ENCODE measurements at places on chromosomes 1 and 21.

- DNase-seq, result no peak
Measured at GRCh38 chr1:82820816-82821215, 1020.1 kb downstream of the ADGRL2 start.

GRCh38 chr1:27666791-27667254, 5.2 kb downstream of the IFI6 start:
- DNase-seq, result peak; percentile 57

DNA sequence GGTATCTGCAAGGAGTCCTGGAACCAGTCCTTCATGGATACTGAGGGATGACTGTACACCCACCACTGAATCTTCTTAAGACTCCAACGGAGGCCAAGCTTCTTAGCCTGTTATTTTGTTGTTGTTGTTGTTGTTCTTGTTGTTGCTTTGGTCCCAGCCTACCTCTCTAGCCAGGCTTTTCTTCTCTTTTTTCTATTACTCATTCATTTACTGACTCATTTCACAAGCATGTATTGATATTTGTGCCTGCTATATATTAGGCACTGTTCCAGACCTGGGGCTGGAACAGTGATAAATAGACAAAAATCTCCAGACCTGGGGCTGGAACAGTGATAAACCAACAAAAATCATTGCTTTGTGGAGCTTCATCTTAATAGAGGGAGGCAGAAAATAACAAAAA, 20.4 kb downstream of the CENPF start:
- no peak for DNase-seq

DNA sequence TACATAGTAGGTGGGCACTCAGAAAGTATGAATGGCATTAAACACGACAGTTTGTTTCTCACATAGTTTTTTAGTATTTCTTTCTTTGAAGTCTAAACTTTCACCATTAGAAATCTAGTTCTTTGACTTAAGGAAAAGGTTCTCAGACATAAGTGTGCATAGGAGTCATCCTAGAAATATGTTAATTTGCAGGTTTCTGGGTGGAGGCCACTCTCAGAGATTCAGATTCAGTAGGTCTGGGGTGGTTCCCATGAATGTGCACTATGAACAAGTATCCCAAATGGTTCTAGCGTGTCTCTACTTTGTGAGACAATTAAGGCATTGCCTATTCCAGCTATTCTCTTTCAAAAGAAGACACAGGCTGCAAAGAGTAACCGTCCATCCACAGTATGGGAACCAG, 119.3 kb downstream of the NGF start:
- no peak for DNase-seq

DNA sequence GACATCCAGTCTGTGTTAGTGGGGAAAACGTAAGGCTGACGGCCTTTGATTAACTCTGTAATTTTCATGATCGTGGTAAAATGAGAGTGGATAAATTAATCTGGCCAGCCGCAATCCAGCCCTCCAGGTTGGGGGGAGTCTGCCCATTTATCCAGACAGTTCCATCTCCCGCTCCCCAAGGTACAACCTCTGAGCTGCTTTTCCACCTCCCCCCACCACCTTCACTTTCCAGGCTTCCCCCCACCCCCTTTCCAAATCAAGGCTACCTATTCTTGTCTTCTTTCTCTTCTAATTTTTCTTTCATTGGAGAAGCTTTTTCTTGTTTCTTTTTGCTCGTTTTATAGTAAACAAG, 6.0 kb downstream of the MIER1 start:
- DNase-seq, result no peak

DNA sequence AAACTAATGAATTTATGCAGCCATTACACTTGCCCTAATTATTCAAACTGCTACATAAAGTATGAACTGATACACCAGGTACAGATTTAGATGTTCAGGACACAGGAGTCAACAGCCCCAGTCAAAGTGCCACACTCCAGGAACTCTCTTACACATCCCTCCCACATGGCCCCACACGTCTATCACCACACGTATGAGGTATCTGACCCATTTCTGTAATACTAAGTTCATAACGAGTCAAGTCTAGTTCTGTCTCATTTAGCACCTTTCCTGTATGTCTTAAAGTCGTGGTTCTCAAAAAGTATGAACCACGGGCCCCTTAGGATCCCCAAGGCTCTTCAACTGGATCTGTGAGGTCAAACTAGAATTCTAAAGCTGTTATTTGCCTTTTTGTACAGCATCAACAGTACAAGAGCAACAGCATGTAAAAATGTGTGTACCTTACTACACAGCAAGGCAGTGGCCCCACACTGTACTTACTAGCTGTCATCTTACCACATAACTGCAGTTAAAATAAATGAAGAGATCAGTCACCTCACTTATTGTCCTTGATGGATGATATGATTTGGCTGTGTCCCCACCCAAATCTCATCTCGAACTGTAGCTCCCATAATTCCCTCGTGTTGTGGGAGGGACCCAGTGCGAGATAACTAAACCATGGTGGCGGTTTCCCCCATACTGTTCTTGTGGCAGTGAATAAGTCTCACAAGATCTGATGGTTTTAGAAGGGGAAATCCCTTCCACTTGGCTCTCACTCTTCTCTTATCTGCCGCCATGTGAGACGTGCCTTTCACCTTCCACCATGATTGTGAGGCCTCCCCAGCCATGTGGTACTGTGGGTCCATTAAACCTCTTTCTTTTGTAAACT, 42.6 kb downstream of the SIPA1L2 start:
- DNase-seq, result no peak

- no peak for DNase-seq
Measured at GRCh38 chr1:48943826-48944225, 167.1 kb upstream of the BEND5 start.

DNA sequence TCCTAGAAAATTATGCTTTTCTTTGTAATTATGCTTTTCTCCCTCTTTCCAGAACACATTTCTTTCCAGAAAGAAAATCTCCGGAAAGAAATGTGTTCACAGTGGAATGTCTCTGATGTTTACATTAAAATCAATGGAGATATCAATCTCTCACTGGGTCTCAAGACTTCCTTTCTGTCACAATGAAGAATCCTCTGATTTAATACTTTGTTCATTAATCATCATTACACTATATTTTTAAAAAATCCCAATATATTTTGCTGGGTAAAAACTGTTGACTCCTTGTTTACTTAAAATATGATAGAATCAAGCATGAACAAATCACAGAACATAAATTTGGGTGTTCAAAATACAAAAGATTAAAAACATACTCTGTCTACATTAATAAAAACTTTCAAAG, 26.3 kb upstream of the TGFBR3 start:
- no peak for DNase-seq

DNA sequence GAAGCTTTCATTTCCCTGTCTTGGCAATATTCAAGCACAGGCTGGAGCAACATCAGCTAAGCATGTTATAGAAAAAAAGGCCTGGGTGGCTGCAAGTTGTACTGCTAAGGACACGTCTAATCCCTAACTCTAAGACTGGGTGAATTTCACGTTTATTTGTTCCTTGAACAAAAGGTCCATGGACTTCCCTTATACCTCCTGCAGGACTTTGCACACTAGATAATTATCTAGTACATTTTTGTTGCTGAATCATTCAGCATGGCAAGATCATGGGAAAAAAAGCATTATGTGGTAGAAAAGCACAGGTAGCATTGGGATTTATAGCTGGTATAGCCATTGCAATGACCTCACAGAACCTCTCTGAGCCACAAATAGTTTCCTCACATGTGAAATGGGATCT, 130.7 kb upstream of the DMRTA2 start:
- DNase-seq, result no peak

GRCh38 chr1:22575532-22576149, 12.4 kb downstream of the EPHA8 start:
- no peak for DNase-seq

GRCh38 chr1:226586650-226587422, 38.3 kb downstream of the STUM start:
- DNase-seq, result no peak

- peak; percentile 91 for DNase-seq
Measured at GRCh38 chr21:37455504-37455911, 88.9 kb downstream of the DYRK1A start.

DNA sequence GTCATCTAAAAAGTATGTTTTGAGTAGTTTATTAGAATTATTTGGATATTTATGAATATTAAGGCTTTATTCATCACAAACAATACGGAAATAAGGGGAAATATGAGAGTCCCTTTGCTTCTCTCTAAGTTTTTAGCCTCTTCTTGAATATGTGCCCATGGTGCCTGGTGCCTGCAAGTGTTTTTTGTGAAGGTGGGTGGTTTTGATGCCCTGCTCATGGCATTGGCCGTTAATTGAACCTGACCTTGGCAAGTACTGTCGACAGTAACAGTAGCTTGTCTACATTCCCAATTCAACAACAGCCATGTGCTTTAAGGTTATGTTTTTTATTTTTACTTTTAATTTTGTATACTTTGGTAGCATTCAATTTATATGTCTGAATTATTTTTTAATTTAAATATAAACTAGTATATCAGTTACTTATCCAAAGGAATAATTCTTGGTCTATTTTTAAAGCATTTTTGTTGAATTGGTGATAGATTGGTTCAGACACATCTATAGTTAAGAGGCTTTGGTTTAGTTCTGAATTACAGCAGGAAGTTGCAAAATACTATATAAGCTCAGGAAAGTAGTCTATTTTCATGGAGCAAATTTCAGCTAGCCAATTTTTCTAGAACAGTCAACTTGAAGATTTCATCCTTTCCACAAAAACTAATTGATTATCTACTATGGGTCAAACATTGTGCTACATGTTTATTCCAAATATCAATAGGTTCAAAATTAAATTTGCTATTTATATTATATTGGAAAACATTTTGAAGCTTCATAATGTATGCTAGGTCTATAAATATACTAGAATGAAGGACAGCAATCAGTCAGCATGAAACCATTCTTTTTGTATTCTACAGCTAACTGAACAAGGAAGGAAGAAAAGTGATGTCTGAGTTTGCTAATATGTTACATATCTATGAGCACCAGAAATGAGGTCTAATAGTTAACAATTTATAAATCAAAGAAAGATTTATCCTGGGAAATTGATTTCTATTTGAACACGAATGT, 184.4 kb downstream of the MRPL39 start:
- DNase-seq, result no peak

DNA sequence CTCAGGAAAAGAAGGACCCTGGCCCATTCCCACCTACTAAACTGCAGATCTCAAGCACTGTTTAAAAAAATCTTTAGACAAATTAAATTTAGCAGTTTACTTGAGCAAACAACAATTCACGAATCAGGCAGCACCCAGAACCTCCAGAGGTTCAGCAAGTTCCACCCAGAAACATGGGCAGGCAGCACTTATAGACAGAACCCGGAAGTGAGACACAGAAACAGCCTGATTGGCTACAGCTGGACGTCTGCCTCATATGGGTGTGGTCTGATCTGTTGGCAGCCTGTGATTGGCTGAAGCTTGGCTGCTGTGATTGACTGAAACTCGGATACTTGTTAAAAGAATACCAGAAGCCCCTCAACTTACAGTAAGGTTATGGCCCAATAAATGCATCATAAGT, 34.7 kb upstream of the COL6A2 start:
- no peak for DNase-seq

- DNase-seq, result no peak
Measured at GRCh38 chr1:171850651-171851350, 9.5 kb downstream of the DNM3 start.

DNA sequence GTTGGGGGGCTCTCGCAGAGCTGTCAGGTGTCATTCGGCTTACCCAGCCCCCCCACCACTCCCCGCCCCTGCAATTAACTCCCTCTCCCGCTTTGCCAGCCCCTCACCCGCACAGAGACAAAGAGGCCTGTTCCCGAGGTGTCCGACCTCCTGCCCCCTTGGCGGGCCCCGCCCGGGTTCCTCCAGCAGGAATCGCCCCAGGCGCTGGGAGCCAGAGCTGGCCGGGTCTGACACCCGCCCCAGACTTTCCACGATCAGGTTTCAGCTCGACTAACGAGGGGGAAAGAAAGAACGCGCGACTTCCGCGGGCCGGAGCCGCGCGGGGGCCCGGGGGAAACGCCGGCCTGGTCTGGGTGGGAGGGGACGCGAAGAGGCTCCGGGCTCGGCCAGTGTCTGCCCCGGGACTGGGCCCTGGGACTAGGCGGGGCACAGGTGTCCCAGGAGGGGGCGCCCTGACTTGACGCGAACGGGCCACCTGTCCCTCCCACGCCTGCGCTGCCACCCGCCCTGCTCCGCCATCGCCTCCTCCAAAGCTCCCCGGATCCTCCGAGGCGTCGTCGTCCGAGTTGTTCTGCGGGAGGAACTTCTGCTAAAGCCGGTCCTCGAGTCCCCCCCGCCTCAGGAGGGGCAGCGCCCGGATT, 36.4 kb upstream of the HHAT start:
- no peak for DNase-seq

DNA sequence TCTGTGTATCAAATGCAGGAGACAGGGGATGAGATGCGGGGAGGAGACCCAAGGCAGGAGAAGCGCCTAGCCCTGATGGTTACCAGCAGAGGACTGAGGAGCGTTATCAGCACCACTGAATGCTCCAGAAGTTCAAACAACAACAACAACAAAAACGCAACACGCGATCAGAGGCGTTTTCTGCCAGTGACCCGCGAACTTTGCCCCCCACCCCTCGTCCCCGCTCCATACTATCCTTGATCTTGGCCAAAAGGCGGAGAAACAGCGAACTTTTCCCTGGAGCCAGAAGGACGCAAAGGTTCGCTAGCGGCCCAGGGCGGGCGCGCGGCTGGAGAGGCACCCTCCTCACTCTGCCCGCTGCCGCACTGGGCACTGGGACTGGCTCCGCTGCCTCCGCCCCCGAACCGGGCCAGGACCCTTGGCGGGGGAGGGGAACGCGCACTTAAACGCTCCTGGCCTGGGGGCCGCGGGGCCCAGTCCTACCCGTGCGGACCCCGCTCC, 699 bp downstream of the ECHDC2 start:
- no peak for DNase-seq

DNA sequence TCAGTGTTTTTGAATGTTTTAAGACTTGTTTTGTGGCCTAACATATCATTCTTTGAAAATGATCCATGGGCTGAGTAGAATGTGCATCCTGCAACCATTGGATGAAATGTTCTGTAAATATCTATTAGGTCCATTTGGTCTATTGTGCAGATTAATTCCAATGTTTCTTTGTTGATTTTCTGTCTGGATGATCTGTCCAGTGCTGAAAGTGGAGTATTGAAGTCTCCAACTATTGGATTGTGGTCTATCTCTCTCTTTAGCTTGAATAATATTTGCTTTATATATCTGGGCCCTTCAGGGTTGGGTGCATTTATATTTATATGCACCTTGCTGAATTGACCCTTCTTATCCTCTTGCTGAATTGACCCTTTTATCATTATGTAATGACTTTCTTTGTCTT, 181.5 kb downstream of the DNAH14 start:
- no peak for DNase-seq

GRCh38 chr1:27624467-27625178, 10.4 kb downstream of the FGR start:
- no peak for DNase-seq

DNA sequence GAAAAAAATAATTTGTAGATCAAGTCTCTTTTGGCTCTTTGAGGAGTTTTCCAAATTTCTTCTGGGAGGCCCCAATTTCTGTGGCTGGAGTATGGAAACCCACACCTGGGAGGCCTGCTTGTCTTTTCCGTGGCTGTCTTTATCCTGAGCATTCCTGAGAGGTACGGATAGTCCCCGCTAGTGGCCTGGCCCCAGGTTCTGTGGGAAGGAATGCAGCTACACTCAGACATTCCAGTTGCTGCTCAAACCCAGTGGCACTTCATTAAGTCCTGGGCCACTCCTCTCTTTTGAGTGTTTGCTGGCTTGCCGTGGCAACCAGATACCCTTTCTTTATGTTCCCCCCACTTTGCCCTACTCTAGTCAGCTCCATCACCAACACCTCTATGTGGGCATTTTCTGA, 310.4 kb downstream of the ASTN1 start:
- no peak for DNase-seq

- DNase-seq, result peak; percentile 47
Measured at GRCh38 chr1:938088-938683, 14.5 kb downstream of the SAMD11 start.
